ENCODE measurements at places on chromosomes 5 and 9.

GRCh38 chr9:34230556-34230955, 51.7 kb downstream of the UBAP1 start:
- no peak for DNase-seq
- no peaks in the 10 kb centered on the region for H3K36me3 ChIP-seq
- H3K27ac ChIP-seq = no peak overlapping the region

DNA sequence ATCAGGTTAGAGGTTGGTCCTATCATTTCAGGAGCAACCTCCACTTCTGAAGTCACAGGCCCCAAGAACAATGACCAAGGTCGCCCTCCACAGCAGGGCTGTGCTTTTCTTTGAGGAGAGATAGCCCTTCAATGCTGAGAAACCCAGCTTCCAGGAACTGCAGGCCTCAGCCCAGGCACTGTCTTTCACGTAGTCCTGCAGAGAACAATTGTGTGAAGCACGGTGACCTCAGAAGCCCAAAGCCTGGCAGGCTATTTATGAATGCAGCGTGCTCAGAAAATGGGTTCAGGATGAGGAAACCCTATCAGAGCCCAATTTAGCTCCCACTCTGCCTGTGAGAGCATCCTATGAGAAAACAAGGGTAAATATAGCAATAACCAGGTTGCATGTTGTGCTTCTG, 388.3 kb downstream of the PLK2 start:
- no peak overlapping the region for H3K27ac ChIP-seq
- H3K4me3 ChIP-seq = no peak overlapping the region

DNA sequence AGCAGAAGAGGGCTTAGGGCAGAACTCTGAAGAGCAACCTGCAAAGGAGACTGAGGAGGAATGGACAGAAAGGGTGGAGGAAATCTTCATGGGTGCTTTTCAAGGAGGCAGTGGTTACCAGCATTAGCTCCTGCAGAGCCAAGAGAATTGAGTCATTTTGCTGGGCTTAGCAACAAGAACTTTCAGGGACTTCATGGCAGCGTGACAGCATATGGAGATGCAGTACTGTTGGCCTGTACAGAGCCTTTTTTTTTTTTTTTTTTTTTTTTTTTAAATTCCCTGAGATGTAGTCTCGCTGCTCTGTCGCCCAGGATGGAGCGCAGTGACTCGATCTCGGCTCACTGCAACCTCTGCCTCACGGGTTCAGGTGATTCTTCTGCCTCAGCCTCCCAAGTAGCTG, 296.0 kb upstream of the DMRT1 start:
- H3K4me1 ChIP-seq = no peaks in the 10 kb centered on the region
- no peak overlapping the region for H3K4me3 ChIP-seq
- peaks cover 4% of the 10 kb centered on the region for H3K36me3 ChIP-seq

- no peak overlapping the region for H3K27ac ChIP-seq
- no peaks in the 10 kb centered on the region for H3K4me1 ChIP-seq
- no peak for DNase-seq
- H3K4me3 ChIP-seq = no peak overlapping the region
- no peaks in the 10 kb centered on the region for H3K27me3 ChIP-seq
- H3K36me3 ChIP-seq = no peaks in the 10 kb centered on the region
These were observed 110.8 kb downstream of the PAPPA start for GRCh38 chr9:116264361-116264760.

DNA sequence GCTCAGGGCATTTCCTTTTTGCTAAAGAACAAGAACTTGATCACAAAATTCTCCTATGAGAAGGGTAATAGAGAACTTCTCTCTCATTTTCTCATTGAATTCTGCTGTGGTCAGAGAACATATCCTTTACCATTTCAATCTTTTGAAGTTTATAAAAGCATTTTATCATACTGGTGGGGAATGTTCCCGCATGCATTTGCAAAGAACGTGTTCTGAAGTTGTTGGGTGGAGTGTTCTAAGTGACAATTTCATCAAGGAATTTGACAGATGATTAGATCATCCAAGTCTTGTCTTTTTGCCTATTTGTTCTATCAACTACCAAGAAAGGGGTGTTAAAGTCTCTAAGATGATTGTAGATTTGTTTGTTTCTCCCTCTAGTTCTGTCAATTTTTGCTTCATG, 163.4 kb upstream of the FREM1 start:
- H3K36me3 ChIP-seq = no peaks in the 10 kb centered on the region
- DNase-seq = no peak
- H3K4me1 ChIP-seq = no peaks in the 10 kb centered on the region
- H3K27ac ChIP-seq = no peak overlapping the region
- H3K27me3 ChIP-seq = peaks cover 2% of the 10 kb centered on the region
- no peak overlapping the region for H3K4me3 ChIP-seq

DNA sequence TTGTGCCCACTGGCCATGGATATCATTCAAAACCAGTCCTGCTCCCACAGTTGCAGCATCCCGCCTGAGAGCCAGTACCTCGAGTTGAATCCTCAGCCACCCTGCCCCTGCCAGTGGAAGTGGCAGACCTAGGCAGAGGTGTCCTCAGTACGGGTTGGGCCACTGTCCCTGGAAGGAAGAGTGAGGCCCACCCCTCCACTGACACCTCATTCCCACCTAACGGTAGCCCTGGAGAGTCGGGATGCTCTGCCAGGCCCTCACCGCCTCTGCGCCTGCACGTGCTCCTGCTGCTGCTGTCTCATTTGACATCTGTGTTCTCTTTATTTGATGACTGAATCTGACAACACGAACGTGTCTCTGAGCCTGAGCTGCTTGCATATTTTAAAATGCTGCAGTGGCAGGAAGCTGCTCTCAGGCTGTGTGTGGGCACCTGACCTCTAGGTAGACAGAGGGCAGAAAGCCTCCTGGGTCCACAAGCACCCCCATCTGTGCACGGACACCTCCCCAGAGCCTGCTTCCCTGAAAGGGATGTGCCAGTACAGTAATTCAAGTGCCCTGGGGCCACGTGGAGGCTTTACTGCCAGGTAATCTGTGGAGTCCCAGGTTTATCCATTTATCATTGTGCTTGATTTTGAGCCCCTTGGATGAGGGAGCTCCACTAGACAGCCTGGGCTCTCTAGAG, 194.7 kb downstream of the CACNA1B start:
- H3K27me3 ChIP-seq = peaks cover 3% of the 10 kb centered on the region
- no peak for DNase-seq
- no peaks in the 10 kb centered on the region for H3K4me1 ChIP-seq
- no peak overlapping the region for H3K27ac ChIP-seq
- H3K36me3 ChIP-seq = no peaks in the 10 kb centered on the region

DNA sequence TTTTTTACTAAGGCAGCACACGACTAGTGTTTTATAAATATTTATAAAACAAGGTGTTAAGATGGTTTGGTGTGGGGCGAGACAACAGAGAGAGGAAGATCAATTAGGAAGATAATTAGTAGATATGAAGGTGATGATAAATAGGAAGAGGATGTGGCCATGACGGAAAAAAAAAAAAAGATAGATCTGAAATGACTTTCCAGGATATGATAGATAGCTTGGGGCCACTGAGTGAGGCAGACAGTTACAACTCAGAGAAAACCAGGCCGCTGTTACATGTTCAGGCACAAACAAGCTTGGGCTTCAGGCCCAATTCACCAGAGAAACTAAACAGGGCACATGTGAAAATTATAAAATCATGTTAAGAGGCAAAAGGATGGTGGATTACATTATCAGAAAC, 43.2 kb downstream of the KIAA0825 start:
- peaks cover 51% of the 10 kb centered on the region for H3K4me1 ChIP-seq
- H3K27ac ChIP-seq = peak overlapping the region; percentile 85
- H3K27me3 ChIP-seq = no peaks in the 10 kb centered on the region
- H3K36me3 ChIP-seq = no peaks in the 10 kb centered on the region
- DNase-seq = no peak

GRCh38 chr9:5388026-5388819, 48.5 kb upstream of the RLN1 start:
- H3K4me1 ChIP-seq = peaks cover 18% of the 10 kb centered on the region
- no peaks in the 10 kb centered on the region for H3K27me3 ChIP-seq
- no peak overlapping the region for H3K4me3 ChIP-seq
- DNase-seq = no peak
- H3K36me3 ChIP-seq = no peaks in the 10 kb centered on the region
- H3K27ac ChIP-seq = no peak overlapping the region

- H3K4me1 ChIP-seq = no peaks in the 10 kb centered on the region
- no peak overlapping the region for H3K27ac ChIP-seq
- H3K36me3 ChIP-seq = no peaks in the 10 kb centered on the region
- no peak for DNase-seq
These were observed 7.6 kb upstream of the UHRF2 start for GRCh38 chr9:6405371-6405770.

DNA sequence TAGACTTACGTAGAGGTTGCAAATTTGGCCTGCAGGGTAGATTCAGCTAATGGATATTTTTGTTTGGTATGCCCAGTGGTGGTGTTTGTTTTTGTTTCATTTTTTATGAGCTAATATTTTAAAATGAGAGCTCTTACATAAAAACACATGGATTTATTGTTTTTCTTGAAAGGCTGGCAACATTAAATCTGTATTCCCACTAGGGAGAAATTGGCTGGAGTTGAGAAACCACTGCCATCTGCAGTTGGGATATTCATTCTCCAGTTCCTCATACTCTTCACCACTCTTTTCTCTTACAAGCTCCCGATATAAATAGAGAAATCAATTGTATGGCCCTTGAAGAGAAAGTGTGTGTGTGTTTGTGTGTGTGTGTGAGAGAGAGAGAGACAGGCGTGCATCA, 143.3 kb downstream of the ALDH1A1 start:
- no peaks in the 10 kb centered on the region for H3K27me3 ChIP-seq
- DNase-seq = no peak
- H3K4me3 ChIP-seq = no peak overlapping the region
- no peaks in the 10 kb centered on the region for H3K36me3 ChIP-seq
- no peaks in the 10 kb centered on the region for H3K4me1 ChIP-seq

GRCh38 chr5:146068206-146068605, 37.2 kb downstream of the PLAC8L1 start:
- H3K36me3 ChIP-seq = no peaks in the 10 kb centered on the region
- no peak overlapping the region for H3K27ac ChIP-seq
- H3K4me1 ChIP-seq = no peaks in the 10 kb centered on the region
- DNase-seq = no peak

GRCh38 chr5:123084730-123085605, 4.1 kb upstream of the PRDM6 start:
- H3K36me3 ChIP-seq = no peaks in the 10 kb centered on the region
- no peak overlapping the region for H3K27ac ChIP-seq
- DNase-seq = no peak
- no peaks in the 10 kb centered on the region for H3K4me1 ChIP-seq
- peaks cover 26% of the 10 kb centered on the region for H3K27me3 ChIP-seq

DNA sequence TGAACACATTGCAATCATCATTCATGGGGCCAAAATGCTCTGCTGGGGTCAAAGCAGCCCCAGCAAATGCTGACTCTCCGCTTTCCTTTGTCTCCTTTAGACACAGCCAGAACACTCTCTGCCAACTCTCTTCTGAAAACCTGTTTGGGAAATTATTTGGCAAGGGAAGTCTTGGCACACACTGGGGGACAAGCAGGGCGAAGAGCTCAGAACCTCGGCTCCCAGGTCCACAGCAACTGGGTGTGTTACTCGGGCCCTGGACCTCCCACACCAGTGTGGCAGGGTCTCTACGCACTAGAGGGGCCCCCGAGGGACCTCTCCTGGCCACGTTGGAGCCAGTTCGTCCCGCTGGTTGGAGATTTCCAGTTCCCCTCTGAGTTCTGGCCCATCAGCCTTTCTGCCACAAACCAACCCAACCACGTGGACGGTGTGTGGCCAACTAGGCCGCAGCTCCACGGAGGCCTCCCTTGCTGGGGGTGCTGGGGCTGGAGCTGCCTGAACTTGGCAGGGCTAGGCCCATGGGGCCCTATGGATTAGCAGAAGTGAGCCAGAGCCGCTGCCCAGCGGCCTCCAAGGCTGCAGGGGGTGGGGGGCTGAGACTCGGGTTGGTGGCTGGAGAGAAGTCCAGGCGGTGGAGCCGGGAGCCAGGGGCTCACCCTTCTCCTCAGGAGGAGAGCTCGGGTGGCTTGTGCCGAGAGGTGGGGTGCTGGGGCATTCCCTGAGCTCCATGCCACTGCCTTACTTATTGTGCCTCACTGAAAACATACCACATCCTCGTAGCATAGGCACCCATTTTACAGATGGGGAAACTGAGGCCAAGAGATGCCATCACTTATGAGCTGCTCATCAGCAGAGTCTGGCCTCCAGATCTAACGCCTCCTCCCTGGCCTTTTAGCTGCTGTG, 46.8 kb upstream of the RNU6ATAC start:
- no peak overlapping the region for H3K4me3 ChIP-seq
- H3K27me3 ChIP-seq = no peaks in the 10 kb centered on the region

GRCh38 chr5:164597293-164597900, 1092.0 kb downstream of the MAT2B start:
- peaks cover 3% of the 10 kb centered on the region for H3K36me3 ChIP-seq
- H3K4me1 ChIP-seq = no peaks in the 10 kb centered on the region
- DNase-seq = no peak
- no peak overlapping the region for H3K4me3 ChIP-seq

- H3K4me3 ChIP-seq = no peak overlapping the region
- DNase-seq = no peak
- peaks cover 12% of the 10 kb centered on the region for H3K36me3 ChIP-seq
- no peak overlapping the region for H3K27ac ChIP-seq
- H3K27me3 ChIP-seq = peaks cover 2% of the 10 kb centered on the region
- H3K4me1 ChIP-seq = no peaks in the 10 kb centered on the region
These were observed 38.8 kb downstream of the DNAJB5 start for GRCh38 chr9:35028341-35028740.

DNA sequence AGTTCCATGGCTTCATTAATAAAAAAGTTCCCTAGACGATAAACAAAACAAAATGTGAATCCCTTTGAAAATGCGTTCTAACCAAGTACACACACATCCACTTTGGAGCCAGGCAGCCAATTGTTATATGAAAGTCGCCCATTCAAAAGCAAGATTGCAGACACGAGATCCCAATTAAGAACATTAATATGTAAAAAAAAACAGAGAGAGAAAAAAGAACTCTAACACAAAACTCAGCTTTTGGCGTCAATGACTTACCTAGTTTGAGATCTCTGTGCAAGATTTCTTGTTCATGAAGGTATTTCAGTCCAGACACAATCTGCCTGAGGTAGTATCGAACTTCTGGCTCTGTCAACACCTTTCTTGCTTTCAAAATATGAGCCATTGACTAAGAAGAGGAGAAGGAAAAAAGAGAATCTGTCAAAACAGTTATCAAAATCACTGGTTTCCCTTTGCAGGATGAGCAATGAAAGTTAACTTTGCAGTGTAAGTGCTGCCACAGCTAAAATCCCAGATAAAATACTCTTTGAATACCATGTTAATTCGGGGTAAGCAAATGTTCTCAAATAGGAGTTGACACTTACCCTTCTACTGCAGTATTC, 1.6 kb downstream of the PLK2 start:
- H3K36me3 ChIP-seq = no peaks in the 10 kb centered on the region
- DNase-seq = no peak
- peaks cover 16% of the 10 kb centered on the region for H3K4me1 ChIP-seq
- H3K27me3 ChIP-seq = peaks cover 13% of the 10 kb centered on the region

DNA sequence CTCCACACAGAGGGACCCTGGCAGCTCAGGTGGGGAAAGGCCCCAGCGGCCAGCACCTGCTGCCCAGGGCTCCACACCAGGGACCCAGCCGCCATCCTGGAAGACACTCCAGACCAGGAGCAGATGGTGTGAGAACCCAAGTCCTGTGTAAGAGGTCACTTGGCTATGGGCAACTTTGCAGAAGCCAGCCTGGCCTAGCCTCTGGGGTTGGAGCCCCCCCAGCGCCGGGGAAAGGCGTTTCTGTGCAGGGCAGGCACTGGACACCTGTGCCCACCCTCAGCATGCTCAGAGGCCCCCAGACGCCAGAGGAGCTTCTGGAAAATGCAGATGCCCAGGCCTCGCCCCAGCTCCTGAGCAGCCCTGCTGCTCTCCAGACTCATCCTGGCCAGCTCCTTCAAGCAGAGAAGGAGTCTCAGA, 34.0 kb downstream of the RASGEF1C start:
- DNase-seq = no peak
- no peaks in the 10 kb centered on the region for H3K36me3 ChIP-seq
- no peaks in the 10 kb centered on the region for H3K4me1 ChIP-seq
- no peak overlapping the region for H3K4me3 ChIP-seq
- no peak overlapping the region for H3K27ac ChIP-seq
- H3K27me3 ChIP-seq = no peaks in the 10 kb centered on the region
